ENCODE measurements at places on chromosomes 3 and 15.

DNA sequence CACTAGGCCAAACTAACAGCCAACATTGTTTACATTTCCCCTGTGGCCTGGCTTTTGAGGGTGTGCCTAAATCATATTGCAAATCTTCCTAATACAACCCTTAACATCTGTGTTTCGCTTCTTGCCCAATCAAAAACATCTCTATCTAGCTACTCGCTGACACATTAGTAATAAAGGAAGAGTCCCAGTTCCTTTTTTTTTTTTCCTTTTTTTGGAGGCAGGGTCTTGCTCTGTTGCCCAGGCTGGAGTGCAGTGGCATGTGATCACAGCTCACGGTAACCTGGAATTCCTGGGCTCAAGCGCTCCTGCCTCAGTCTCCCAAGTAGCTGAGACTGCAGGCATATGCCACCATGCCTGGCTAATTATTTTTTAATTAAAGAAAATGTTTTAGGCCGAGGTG is 2.1 kb upstream of the SRPRB start:
- DNase-seq: no peak

GRCh38 chr3:71796290-71796689 is 11.3 kb upstream of the PROK2 start:
- DNase-seq: no peak

DNA sequence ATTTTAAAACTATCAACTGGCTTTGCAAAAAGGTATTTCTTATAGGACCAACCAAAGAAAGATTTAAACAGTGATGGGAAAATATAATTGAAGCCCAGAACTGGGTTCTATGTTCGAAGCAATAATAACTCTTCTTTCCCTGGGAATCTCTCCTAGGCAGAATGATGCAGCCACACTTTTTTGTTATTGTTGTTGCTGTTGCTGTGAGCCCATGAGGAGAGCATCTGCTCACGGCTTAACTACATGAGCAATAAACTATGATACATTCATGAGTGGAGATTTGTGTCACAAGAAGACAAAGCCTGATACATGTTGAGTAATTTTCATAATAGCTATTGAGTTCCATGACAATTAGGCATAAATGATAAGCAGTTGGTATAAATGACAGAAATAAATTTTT is 80.5 kb downstream of the CRTC3 start:
- DNase-seq: no peak

GRCh38 chr15:76384409-76384808 is 47.8 kb downstream of the ISL2 start:
- no peak for DNase-seq

- DNase-seq: no peak
These were observed 82.9 kb downstream of the CLDN1 start for GRCh38 chr3:190239325-190239724.

DNA sequence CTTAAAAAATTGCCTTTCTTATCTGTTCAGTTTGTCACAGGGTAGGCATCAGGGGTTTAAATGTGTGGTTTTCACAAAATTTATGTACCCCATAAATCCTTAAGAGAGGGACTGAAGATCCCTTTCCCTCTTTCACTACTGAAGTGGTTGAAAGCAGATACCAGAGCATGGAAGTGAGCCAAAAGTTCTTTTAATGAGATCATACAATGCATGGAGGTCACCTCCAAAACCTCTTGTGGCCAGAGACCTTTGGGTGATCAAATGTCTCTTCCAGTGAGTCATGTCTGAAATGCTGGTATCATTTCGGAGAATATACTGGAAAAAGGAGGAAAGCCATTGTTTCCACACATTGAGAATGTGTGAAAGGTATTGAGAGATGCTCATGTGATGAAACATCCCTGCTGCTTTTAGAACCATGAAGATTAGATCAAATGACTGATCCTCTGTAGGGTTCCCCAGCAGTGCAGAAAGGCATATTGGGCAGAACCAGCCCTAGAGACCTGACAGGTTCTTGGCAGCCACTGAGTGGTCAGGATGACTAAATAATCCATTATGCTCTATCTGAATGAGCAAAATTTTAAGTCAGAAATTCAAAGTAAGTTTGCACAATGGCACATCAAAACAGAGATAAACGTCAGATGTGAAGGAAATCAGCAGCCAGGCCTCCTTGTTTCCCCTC is 165.8 kb upstream of the SLC2A2 start:
- no peak for DNase-seq

- no peak for DNase-seq
These were observed 138.6 kb downstream of the SUCLG2 start for GRCh38 chr3:67515778-67516177.

DNA sequence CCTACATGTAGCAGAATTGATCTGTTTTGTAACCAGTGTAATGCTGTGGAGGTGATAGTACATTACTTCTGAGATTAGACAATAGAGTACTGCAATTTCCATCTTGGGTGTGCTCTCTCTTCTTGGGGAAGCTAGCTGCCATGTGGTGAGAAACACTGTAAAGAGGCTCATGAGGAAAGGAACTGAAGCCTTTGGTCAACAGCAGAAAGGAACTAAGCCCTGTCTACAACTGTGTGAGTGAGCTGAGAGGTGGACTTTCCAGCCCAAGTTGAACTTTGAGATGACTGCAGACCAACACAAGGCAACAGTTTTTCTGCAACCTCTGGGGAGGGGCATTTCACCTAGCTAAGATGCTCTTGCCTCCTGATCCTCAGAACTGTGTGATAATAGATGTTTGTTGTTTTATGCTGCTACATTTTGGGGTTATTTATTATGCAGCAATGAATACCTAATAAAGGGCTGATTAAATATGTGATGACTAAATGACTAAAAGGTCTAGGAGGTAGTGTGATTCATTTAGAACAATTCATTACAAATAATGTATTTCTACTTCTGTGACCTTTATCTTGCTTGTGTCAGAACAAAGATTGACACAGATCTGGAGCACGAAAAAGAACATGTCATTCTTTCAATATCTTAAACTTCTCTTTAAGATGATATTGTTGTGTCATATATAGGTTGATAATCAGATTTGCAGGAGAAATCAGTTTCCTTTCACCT is 121.6 kb upstream of the THRB start:
- DNase-seq: no peak

- DNase-seq: no peak
These were observed 660.8 kb downstream of the MECOM start for GRCh38 chr3:169002689-169003088.

DNA sequence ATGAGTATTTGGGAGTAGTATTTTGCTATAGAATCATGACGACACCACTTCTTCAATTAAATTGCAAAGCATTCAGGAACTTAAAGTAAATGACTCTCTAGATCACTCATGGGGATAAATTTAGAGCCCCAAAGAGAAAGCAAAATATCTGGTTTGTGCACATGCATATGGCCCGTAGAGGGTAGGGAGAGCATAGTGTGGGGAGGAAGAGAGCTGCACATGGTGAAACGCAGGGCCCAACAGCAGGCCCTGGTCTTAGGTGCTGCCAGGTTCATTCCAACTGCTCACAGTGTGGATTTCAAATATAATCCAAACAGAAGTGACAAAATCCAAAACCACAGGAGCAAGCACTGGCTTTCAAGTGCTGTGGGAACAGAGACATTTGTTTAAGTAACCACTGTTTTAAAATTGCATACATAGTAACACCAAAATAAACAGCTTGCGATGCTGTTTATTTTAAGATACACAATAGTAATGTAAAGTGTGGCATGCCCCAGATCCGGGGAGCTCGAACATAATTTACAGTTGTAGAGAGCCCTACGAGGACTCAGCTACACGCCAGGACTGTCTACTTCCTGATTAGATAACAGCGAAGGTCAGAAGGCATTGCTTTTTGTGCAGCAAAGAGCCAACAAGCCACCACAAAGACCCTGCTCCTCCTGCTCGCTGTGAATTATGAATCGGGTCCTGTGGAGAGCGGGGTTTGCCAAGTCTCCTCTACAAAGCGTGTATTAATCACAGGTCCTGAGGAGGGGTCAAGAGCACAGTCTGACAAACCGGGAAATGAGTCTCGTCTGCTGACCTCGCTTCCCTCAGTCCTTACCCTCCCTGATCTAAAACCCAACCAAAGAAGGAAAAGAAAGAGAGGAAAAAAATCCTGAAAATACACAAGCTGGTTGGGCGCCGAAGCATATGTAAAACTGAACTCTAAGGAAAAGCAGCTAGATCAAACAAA is 80.6 kb downstream of the MEIS2 start:
- no peak for DNase-seq

DNA sequence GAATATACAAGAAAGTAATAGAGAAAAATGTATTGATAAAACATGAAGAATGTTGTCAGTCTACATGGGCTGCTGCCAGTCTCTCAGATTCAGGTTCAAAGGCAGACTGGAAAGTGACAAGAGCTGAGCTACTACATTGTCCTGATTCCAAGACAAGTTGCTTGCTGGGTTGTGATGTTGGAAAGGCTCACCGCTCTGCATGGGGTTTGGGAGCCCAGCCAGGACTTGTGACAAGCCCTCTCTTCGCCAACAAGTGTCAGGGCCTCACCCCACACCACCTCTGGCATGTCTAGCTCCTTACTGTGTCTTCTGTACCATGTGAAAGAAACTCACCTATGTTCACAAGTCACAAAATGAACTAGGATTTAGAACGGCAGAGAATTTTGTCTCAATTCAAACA is 43.0 kb upstream of the SH3GL3 start:
- no peak for DNase-seq

- DNase-seq: no peak
These were observed 45.1 kb downstream of the IL17RD start for GRCh38 chr3:57120040-57120439.
